ENCODE measurements at places on chromosomes 7 and 10. TPM values are rescaled to one million over a fixed set of nuclear protein-coding genes. Genes with fewer than 3 reads are reported as not detected.

DNA sequence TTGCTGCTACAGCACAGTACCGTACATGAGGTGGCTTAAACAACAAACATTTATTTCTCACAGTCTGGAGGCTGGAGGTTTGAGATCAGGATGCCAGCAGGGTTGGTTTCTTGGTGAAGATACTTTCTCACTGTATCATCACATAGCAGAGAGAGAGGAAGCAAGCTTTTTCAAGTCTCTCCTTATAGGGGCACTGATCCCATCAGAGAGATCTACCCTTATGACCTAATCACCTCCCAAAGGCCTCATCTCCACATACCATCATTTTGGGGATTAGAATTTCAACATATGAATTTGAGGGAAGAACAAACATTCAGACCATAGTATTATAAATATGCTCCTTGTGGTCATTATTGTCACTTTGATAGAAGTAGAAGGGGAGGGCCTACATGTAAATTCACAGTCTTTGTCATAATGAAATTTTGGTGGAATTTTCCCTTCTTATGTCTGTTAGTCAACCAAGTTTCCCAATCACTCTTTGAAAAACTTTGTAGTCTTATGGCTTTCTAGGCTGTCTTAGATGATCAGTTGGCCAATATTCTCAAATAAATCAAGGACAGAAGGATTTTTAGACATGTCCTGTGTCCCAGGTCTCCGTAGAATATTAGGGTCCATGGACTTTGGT lies 606.2 kb downstream of the LRMDA start:
- DNase-seq: no peak

GRCh38 chr7:2520131-2520760 lies 672 bp downstream of the LFNG start:
- DNase-seq: no peak

DNA sequence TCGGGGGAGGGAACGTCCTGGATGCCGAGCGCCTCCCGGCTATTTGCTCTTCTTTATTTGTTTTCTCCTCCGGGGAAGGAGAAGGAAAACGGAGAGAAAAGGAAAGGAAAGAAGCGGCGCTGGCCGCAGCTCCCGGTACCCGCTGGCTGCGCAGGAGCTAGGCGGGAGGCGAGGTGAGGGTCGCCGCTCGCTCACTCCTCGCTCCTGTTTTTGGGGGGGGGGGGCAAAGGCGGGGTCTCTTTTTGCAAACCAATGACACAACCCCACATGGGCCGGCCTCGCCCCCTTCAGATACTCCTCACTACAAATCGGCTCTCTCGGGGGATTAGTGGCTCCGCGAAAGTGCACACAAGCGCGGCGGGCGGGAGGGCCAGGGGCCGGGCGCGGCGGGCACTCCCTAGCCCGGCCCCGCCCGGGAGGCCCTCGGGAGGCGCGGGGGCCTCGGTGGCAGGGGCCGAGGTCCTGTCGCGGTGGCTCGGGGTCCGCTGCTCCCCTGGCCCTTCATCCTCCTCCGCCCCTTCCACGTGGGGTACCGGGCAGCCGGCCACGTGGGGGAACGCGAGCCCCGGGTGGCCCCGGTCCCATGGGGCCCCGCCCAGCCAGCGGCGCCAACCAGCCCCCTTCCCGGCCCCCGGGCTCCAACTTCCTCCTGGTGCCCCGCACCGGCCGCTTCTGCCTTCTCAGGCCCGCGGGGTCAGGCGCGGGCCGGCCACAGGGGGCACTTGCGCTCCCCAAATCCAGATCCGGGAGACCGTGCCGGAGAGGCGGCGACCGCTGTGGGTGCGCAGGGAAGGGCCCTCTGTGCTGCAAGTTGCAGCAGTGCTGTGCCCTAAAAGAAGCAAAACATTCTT lies 718 bp upstream of the CTBP2 start:
- peak; percentile 62 for DNase-seq

GRCh38 chr10:132104471-132105301 lies 38.9 kb downstream of the JAKMIP3 start:
- peak; percentile 35 for DNase-seq

CCDC146 gene
- 2.4 TPM for total RNA-seq

DNA sequence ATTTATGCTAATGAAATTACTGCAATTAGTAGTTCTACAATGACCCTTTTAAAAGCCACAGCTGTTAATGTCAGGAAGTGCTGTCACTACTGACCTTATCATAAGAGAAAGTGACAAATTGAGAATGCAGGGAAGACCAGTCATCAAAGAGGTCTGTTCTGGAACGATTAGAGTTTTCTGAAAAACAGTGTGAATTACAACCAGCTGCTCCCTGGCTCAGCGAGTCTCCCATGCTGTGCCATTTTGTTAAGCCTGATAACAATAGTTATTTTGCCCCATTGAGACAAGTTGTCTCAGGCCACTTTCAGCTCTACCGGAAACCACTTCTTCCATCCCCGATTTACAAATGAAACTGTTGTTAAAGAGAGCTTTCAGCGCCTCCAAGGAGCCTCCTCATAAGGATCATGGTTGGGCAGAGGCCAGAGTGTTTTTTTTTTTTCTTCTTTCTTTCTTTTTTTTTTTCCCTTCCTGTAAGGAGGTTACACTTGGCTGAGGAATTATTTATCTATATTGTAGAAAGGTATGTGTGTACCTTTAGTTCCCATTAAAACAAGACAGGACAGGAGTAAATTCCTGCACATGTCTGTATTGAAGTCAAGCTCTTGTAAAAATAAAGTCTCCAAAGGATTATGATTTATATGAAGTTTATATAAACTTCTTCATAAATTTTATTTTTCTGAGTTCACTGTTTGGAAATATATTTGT lies 173.6 kb downstream of the CDCA7L start:
- DNase-seq: peak; percentile 34

DNA sequence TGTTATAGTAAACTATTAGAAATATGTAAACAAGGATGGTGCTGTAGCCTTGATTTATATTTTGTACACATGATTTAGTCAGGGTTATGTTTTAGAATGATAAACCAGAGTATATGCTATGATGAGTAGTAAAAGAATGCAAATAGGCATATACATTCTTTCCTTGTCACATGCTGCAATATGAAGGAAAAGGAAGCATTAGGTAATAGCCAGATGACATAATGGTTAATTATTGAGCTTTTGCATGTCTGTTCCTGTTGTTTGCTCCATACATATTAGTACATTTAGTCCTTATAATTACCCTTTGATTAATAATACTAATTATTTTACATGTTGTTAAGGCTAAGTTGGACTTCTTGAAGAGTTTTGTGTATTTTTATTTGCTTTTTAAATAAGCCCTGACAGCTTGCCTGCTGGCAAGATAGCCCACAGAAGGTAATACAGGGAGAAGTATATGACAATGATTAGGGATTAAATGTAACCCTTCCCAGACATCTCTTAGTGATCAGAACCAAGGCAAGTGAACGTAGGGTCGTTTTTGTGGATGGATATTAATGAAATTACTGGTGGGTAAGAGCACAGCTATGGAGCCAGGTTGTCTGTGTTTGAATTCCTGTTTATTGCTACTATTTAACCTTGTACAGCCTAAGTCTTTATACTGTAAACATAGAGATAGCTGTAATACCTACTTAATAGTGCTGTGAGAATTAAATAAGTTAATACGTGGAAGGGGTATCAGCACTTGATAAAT lies 68.4 kb downstream of the PHTF2 start:
- DNase-seq: no peak

DNA sequence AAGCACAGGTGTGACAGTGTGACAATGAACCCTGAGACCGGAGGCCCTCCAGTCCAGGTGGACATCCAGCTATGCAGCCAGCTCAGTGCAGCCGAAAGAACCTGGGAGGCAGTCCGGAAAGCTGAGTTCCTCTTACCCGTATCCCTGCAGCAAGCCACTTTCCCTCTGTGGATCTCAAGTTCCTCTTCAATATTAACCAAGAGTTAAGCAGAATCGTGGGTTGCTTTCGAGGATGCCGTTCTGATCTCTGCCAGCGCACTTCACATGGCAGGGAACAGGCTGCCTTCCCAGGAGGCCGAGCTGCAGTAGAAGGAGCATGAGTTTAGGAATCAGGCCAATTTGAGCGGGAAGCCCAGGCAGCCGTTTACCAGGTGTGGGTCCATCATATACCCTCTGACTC lies 591.6 kb downstream of the SDK1 start:
- no peak for DNase-seq

GRCh38 chr7:29035044-29035740 lies 77.1 kb upstream of the TRIL start:
- DNase-seq: no peak

GRCh38 chr10:110378006-110378405 lies 73.3 kb upstream of the SMNDC1 start:
- DNase-seq: no peak

GRCh38 chr10:113142601-113143362 lies 192.7 kb downstream of the TCF7L2 start:
- no peak for DNase-seq

DNA sequence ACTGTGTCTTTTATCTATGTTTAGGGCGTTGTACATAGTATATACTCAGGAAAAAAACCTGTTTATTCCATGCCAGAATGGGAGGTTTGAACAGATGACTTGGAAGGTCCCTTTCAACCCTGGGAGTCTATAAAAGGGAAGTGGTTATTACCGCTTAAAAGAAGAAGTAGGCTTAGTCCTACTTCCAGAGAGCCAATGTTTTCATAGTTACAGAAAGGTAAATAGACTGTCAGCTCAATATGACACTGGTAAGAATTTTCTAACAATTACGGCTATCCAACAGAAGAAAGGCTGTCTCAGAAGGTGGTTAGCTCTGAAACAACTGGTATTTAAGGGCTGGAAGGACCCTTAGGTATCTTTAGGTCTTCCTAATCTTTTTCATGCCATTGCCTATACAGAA lies 1.1 kb upstream of the TFAM start:
- DNase-seq: no peak

CPA4 gene
- total RNA-seq: not detected

DNA sequence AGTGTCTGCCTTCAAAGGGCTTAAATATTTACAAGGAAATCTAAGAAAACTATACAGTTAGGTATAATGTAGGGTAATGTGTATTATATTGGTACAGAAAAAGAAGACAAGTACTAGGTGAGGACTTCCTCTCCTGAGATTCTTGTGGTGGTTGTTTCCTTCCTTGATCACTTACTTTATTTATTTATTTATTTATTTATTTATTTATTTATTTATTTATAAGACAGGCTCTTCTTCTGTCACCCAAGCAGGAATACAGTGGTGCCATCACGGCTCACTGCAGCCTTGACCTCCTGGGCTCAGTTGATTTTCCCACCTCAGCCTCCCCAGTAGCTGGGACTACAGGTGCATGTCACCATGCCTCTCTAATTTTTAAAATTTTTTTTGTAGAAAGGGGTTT lies 18.2 kb upstream of the DNAH11 start:
- DNase-seq: no peak

DNA sequence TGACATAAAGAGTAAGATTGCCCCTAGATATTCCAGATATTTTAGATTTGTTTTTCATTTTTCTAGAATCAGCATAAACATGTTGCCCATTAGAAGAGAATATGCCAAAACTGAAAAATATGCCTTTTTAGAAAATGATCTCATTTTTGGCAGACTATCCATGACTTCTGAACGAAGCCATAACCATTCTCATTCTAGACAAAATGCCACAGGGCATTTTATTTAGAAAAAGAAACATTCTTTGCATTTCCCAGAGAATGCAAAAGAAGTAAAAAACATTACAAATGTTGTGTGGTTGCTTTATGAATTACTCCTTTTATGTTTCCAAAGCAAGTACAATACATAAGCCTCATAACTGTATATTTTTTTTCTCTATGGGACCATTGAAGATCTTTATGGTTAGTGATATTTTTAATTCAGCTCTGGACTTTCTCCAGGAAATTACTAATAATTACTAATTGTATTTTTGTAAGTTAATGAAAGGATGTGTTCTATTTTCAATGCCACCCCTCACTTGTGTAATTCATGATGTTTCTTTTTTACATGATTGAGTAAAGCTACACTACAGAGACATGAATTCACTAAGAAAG lies 109.6 kb upstream of the SEM1 start:
- DNase-seq: no peak

GCK gene
- total RNA-seq: 4.9 TPM

ANKRD7 gene
- not detected for total RNA-seq

GRCh38 chr10:37390926-37391325 lies 265.5 kb downstream of the ANKRD30A start:
- DNase-seq: no peak

GRCh38 chr7:137084607-137085380 lies 216.3 kb downstream of the CHRM2 start:
- DNase-seq: no peak

DNA sequence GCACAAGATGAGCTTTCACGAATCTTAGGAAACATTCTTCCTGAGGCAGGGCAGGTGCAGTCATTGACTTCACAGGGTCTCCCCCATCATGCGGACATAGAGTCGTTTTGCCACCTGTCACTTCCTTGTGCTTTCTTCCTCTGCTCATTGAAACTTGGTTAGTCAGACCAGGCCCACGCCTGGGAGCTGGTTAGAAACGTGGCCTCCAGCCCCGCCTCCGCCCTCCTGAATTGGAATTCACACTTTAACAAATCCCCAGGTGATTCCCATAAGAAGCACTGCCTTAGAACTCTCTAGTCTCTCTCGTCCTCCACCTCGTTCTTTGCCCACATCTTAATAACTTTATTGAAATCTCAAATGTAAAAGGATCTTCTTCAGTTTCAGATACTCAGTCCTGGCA lies 265.5 kb upstream of the FZD8 start:
- no peak for DNase-seq

PALS2 gene
- 98.3 TPM for total RNA-seq

MYH16 gene
- not detected for total RNA-seq

ACHE gene
- 4.8 TPM for total RNA-seq

LRRC18 gene
- not detected for total RNA-seq

DNA sequence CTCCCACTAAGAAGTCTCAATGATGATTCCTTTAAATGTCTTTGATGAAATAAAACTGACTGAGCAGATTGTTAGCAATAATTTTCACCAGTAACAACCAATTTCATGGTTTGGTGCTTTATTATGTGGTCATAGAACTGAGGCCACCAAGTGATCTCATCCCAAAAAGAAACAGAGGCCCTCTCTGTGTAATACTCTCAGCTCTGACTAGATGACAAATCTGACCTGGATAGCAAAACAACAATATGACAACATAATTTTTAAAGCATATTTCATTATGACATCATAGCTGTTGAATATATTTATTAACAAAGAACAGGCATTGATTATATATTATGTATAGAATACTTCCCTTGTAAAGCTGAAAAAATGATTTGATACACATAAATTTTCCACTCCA lies 5.9 kb downstream of the SEMA3E start:
- no peak for DNase-seq

CPA2 gene
- total RNA-seq: 0.31 TPM

DNA sequence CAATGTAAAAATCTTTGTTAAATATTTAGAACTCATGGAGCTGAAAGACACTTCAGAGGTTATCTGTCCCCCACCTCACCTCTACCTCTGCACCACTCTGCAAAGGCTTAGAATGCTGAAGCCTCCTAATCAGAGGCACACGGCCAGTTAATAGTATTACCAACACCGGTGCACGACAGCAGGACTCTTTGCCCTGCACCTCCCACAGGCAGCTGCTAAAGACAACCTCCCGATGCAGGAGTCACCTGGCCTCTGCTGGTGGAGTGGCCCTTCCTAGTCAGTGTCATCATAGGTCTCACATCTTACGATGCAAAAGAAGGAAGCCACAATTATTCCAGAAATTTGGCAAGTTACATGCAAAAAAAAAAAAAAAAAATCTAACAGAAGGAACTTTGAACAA lies 66.6 kb upstream of the MGMT start:
- DNase-seq: no peak

- DNase-seq: no peak
Measured at GRCh38 chr10:71984126-71984808, 20.1 kb downstream of the CHST3 start.

- DNase-seq: no peak
Measured at GRCh38 chr7:37438906-37439652, 9.6 kb downstream of the ELMO1 start.

- DNase-seq: peak; percentile 48
Measured at GRCh38 chr7:129990403-129991192, 37.8 kb upstream of the UBE2H start.

All from H1 (cell line).